ENCODE measurements at places on chromosomes 11 and 22. TPM values are rescaled to one million over a fixed set of nuclear protein-coding genes. Genes with fewer than 3 reads are reported as not detected.

The SEPTIN3 gene
- not detected for total RNA-seq

The SCUBE1 gene
- 0.96 TPM for total RNA-seq

The DCHS1 gene
- 12.6 TPM for total RNA-seq

The CTTN gene
- 341 TPM for total RNA-seq

The TSKU gene
- total RNA-seq: 153 TPM

The APOL4 gene
- 113 TPM for total RNA-seq

The CELSR1 gene
- total RNA-seq: 1.3 TPM

The ETS1 gene
- 211 TPM for total RNA-seq

GRCh38 chr11:126655807-126656128 is 300.3 kb downstream of the ST3GAL4 start:
- no peak for DNase-seq

DNA sequence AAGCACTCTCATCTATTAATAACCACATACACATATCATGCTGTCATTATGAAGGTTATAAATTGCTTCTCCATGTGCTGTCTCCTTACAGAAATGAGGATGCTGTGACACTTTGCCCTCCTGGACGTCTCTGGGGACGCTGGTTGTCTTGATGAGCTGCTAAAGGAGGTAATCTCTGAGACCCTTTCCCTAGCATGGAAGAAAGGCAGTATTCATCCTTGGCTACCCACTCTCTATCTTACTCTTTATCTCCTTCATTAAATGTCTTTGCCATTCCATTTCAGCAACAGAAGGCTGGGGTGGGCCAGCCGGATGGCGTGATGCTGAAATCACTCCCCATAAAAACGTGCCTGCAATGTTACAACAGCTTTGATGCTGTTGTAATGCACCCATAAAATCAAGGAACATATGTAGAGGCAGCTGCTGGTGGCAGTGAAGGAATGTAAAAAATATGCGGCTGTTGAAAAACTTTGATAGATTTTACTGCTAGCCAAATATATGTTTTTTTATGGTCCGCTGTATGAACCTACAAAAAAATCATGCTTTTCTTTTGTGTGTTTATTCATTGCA is 715.1 kb upstream of the API5 start:
- DNase-seq: no peak

DNA sequence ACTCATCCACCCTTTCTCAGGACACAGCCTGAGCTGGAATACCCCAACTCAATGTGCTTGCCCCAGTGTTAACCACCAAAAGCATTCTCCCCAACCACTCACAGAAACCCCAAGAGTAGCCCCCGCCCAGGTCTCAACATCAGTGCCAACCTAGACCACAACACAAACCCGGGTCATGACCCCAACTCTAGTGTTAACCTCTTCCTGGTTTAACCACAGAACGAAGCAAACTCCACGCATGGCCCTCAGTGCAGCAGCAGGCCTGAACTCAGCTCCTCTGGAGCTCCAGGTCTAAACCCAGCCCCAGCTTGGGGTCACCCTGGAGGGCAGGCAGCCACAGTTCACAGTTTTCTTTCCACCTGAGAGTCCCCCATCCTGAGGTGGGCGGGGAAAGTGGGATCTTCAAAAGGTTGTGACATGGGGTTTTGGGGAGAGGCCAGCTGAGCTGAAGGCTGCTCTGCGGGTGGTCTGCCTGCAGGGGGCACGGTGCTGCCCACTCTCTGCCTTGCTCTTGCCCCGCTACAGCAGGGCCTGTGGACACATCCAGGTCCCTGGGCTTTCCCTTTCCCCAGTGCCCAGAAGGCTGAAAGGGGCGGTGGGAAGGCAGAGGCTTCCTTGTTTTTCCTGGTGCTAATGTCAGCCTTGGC is 37.9 kb downstream of the NECTIN1 start:
- no peak for DNase-seq

GRCh38 chr22:23400286-23400981 is 179.7 kb downstream of the IGLL1 start:
- DNase-seq: no peak

- DNase-seq: no peak
These were observed 40.5 kb downstream of the GGTLC2 start for GRCh38 chr22:22684580-22685561.

GRCh38 chr11:41816396-41816795 is 356.9 kb upstream of the LRRC4C start:
- DNase-seq: no peak

GRCh38 chr22:36398601-36399471 is 11.1 kb upstream of the MYH9 start:
- DNase-seq: no peak

GRCh38 chr11:22466351-22466750 is 128.2 kb downstream of the SLC17A6 start:
- no peak for DNase-seq

DNA sequence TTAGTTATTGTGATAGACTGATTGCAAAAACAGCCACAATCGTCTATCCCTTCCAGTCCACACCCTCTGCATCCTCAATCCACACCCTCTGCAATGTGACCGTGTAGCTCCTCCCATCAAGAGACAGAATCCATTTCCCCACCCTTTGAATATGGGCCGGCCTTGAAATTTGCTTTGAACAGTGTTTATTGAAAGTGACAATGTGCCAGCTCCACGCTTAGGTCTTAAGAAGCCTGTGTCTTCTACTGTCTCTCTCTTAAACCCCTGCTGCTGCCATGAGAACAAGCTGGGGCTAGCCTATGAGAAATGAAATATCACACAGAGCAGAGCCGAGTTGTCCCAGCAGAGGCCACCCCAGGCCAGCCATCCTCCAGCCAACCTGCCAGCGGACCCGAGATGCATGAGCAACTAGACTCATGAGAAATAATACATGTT is 22.3 kb upstream of the MICAL2 start:
- no peak for DNase-seq

GRCh38 chr11:113287801-113288200 is 26.6 kb upstream of the TTC12 start:
- no peak for DNase-seq

DNA sequence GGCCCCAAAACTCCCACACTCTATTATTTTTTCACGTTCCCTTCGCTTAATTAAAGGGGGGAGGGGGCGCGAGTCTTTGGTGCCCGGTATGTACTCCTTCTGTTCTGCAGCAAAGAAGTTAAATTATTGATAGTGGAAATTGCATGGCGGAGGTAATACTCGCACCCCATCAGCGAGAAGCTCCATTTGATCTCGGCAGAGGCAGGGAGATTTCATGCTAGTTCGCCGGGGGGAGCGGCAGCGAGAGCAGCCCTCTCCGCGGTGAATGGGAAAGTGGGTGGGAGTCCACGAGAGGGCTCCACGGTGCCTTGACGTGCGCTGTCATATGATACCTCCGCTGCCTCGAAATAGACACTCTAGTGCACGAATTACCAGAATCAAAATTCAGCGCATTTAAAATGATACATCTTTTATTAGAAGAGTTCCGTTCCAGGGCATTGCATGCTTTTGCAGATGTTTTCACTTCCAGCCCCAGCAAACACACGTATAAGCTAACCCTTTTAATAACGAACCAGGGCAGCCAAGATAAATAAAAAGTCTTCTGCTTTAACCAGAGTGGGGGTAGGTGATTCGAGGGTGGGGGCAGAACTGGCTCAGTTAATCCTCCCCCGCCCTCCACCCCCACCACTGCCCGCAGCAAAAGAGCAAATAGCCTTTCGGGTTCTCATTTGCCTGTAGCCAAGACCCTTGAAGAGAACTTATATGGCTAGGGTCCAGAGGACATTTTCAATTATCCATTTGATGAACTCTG is 1.3 kb upstream of the BDNF start:
- DNase-seq: no peak

DNA sequence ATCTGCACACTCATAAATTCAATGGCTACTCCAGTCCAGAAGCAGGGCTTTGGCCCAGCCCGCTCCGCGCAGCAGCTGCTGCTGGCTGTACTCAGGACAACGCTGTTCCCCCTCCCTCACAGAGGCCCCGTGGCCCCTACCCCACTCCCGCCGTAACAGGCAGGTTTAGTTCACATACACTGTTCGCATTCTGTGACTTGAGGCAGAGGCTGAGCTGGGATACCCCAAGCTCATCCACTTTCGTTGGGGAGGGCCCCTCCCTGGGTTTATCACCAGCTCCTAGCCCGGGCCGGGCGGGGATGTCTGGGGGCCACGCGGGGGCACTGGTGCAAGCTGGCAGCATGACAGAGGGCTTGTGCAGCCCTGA is 52.4 kb downstream of the SYT13 start:
- no peak for DNase-seq

DNA sequence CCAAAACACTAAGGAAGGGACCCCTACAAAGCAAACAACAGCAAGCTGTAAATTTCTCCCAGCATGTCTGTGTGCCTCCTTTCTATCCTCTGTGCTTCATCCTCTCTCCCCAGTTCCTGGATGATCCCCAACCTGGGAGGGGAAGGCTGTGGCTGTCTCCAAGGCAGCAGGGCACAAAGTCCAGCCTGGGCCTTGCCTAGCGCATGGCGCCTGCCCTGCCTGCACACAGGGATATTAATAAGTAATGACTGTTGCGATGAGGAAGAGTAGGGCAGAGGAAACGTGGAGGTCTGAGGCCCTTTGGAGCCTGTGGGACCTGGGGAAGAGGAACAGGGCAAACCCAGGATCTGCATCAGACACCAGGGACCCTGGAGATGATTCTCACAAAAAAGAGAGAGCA is 2.0 kb downstream of the USH1C start:
- DNase-seq: no peak

GRCh38 chr11:121459413-121460017 is 6.7 kb upstream of the SORL1-AS1 start:
- no peak for DNase-seq

DNA sequence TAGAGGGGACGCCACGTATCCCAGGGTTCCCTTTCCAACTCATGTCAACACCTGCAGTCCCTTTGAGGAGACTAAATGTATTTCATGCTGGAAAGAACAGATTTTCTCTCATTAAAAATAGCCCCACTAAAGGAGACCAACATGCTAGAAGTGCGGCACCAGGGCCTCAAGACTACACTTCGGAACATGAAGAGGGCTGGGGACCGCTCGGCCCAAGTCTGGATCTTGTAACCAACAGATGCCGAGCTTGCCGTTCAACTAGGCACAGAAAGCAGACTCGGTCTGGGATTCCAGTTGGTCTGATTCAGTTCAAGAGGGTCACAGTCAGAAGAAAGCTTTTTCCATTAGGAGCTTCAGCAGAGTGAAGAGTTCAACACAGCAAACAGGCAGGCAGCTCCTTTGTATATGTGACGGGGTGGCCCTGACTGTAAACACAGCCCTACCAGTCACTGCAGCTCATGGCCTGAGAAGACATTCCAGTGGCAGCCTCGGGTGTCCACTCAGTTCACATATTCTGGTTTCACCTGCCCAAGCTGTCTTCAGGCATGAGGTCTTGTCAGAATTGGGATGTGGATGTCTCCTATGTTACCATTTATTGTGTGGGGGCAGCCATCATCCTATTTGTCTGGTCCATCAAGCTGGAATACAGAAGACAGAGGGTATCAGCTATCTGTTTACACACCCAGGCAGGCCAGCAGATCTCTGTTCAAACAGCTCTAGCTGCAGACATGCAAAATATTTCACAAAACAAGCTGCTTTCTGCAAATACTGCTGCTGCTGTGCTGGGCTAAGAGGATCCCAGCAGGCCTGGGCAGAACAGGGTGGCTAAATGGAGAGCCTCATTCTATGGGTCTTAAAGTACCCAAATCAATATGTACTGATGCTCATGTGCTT is 8.8 kb downstream of the RIC8A start:
- DNase-seq: no peak

GRCh38 chr11:107018219-107018901 is at the start of gene GUCY1A2:
Gene GUCY1A2, minus strand, starts transcription at chr11:107018476. Its CDS starts 421 bp downstream, at chr11:107018055.
- no peak for DNase-seq

DNA sequence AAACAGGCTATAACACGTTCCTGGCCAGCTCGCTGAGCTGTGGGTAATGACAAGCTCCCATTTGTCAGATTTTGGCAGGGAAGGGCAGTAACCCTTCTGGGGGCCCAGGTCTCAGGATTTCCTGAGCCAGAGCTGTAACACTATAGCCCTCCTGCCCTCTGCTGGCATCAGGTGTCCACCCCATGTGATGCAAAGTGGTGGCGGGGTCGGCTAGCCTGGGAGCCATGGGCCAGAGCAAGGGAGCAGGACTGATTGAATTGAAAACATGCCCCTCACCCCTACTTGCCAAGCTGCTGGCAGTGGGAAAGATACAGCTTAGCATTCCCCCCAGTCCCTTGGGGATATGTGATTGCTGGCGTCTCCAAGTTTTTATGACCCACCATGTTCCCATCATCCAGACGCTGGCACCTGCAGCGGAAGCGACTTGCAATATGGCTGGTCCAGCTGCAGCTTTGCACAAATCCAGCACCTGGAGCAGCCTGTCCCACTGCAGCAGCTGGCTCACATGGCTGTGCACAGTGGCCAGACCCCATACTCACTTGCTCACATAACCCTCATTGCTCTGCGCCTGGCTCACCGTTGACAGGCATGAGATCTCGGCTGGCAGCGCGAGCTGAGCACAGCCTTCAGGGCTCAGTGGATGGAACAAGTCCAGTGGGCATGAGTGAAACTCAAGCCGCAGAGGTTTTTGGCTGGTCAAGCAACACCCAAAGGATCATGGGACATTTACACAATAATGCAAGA is 1147.8 kb downstream of the JRKL start:
- no peak for DNase-seq

- DNase-seq: no peak
These were observed 75.4 kb downstream of the MYEOV start for GRCh38 chr11:69369210-69369825.

GRCh38 chr22:22787786-22788459 is 99.7 kb upstream of the IGLL5 start:
- DNase-seq: peak; percentile 39

DNA sequence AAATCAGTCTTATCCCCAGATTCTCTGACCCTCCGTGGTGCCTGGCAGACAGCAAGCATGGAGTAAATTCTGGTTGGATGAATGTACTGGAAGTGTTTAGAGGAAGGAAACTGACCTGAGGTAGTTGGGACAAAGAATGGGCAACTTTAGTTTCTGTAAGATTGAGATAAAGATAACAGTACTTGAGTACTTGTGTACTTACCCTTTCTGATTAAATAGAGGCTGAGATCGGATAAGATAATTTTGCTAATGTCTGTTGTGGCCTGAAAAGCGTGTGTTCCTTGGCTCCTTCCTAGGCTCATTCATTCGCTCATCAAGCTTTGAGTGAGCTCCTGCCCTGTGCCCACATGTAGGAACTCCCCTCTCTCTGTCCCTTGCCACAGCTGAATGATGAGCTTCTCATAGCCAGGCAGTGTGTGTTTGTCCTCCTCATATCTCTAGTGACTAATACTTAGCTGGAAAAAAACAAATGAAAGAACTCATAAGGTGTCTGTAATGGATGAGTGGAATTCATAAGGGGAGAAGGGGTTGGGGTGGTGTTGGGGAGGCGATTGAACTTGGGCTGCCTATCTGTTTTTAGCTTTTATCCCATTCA is 118.1 kb downstream of the DBX1 start:
- DNase-seq: no peak
